Activated T-helper 2 cell treated with anti-CD3 and anti-CD28 coated beads, Interferon-gamma antibody, Interleukin-2, Interleukin-4, amounts not matched to agents 10 μg/mL and 5 μg/mL and 100 μg/mL, durations not matched to agents 14 hours and 24 hours and 36 hours (primary cell): ENCODE measurements at places on chromosomes 7 and 10.
A peak's percentile ranks its signal among the peaks of the same experiment; 100 is the strongest.

DNA sequence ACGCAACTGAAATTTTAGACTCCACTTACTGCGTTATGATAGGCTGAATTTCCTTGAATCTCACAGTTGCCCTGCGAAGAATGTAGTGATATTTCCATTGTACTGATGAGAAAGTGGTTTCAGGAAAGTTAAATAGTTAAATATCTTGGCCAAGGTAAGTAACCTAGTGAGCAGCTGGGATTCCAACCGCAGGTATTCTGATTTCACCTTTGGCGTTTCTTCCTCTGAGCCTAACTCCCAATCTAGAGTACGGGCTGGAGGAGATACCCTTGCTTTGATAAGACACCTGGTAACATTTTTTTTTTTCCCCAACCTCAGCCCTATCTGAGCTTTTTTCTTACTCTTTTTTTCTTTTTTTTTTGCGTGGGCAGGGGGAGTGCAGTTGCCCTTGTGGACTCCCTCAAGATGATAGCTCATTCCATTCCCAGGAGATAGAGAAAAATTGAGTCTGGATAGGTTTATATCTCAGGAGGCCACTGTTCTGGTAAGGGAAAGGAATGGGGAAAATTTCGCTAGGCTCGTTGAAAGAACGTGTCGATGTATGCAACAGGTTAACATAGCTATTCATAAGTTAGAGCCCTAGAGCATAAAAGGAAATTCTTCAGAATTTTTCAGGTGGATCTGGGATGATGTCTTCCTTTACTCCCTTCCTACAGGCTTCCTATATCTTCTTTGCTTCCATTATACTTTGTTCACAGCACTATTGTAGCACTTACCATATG lies 3.1 kb upstream of the TAS2R38 start:
- H3K27ac ChIP-seq, result no peak overlapping the region
- H3K27me3 ChIP-seq, result no peaks in the 10 kb centered on the region
- peaks cover 7% of the 10 kb centered on the region for H3K4me1 ChIP-seq
- no peak for DNase-seq
- peak overlapping the region; percentile 66 for H3K4me3 ChIP-seq
- H3K36me3 ChIP-seq, result no peaks in the 10 kb centered on the region

DNA sequence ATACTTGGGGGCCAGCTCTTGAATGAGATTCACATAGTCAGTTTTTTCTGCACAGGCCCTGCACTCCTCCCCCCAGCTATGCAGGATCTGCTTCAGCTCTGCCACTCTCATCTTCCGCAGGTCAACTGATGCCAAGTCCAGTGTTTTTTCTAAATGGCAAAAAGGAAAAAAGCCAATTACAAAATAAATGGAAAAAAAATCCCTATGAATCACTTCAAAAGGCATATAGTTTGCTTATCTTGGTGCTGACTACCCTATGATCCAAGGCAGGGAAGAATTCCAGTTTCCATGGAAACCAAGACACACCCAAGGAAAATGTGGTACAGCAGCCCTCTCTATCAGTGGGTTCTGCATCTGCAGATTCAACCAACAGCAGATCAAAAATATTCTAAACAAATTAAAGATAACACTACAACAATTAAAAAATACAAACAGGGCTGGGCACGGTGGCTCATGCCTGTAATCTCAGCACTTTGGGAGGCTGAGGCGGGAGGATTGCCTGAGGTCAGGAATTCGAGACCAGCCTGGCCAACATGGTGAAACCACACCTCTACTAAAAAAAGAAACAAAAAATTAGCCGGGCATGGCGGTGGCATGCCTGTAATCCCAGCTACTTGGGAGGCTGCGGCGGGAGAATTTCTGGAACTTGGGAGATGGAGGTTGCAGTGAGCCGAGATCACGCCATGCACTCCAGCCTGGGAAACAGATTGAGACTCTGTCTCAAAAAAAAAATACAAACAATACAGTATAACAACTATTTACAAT lies 17.6 kb downstream of the CDNF start:
- H3K4me1 ChIP-seq, result peaks cover 15% of the 10 kb centered on the region
- no peak overlapping the region for H3K4me3 ChIP-seq
- H3K27me3 ChIP-seq, result peaks cover 4% of the 10 kb centered on the region
- H3K27ac ChIP-seq, result no peak overlapping the region

- H3K4me3 ChIP-seq, result no peak overlapping the region
- peaks cover 51% of the 10 kb centered on the region for H3K36me3 ChIP-seq
- DNase-seq, result no peak
- H3K27me3 ChIP-seq, result no peaks in the 10 kb centered on the region
- H3K27ac ChIP-seq, result no peak overlapping the region
These were observed 24.3 kb downstream of the PTEN start for GRCh38 chr10:87887548-87888289.

GRCh38 chr7:104264285-104264684 lies 56.5 kb upstream of the ORC5 start:
- H3K4me3 ChIP-seq, result no peak overlapping the region
- peaks cover 13% of the 10 kb centered on the region for H3K27me3 ChIP-seq
- no peak overlapping the region for H3K27ac ChIP-seq
- H3K4me1 ChIP-seq, result no peaks in the 10 kb centered on the region

- no peak overlapping the region for H3K4me3 ChIP-seq
- DNase-seq, result no peak
- no peaks in the 10 kb centered on the region for H3K36me3 ChIP-seq
- H3K27me3 ChIP-seq, result peaks cover 53% of the 10 kb centered on the region
- no peak overlapping the region for H3K27ac ChIP-seq
These were observed 32.1 kb downstream of the CNPY1 start for GRCh38 chr7:155514296-155514695.

DNA sequence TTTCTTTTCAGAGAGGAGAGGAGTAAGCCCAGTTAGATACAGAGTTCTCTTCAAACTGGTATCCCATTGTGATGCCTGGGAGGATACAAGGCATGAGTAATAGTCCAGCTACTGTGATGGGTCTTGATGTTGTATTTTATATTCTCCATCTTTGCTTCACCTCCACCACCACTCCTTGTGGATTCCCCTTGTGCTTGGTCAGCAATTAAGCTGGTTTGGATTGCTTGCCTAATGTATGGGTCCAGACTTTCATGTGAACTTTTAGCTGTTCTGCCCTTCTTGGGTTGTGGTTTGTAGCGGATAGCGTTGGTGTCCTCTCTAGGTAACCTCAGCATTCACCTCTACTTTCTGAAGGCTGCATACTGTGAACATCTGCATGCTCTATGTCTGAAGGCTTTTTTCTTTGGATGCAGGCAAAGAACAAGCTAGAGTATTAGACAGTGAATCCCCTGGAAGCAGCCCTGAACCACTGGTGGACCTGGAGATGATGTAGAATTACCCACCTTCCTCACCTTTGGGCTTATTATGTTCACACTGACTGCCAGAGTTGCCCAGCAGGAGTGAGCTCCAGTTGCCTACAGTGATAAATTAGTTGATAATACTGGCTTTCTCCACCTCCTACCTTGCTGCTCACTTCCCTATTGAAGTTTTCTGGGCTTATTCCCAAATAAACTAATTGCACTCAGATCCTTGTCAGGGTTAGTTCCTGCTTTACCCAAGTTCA lies 126.5 kb upstream of the MTPN start:
- H3K4me3 ChIP-seq, result no peak overlapping the region
- H3K4me1 ChIP-seq, result no peaks in the 10 kb centered on the region
- H3K27me3 ChIP-seq, result no peaks in the 10 kb centered on the region
- H3K27ac ChIP-seq, result no peak overlapping the region
- H3K36me3 ChIP-seq, result no peaks in the 10 kb centered on the region
- DNase-seq, result no peak

DNA sequence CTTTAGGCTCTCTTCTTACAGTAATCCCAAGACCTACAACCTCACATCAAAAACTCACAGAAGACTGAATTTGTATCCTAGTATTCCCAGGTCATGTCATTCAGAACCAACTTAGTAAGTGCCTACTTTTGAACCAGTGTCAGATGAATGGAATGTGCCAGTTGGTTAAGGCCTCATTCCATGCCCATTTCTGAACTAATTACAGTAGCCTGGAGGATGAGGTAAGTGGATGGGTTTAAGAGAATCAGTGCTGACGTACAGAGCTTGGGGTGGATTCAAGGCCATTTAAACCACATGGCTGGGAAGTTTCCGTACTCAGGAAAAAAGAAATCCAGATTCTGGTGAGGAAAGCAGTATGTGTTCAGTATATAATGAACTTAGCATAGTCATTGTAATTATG lies 21.9 kb upstream of the FOXP2 start:
- no peak for DNase-seq
- no peak overlapping the region for H3K4me3 ChIP-seq
- H3K27me3 ChIP-seq, result no peaks in the 10 kb centered on the region
- no peak overlapping the region for H3K27ac ChIP-seq
- H3K4me1 ChIP-seq, result no peaks in the 10 kb centered on the region

DNA sequence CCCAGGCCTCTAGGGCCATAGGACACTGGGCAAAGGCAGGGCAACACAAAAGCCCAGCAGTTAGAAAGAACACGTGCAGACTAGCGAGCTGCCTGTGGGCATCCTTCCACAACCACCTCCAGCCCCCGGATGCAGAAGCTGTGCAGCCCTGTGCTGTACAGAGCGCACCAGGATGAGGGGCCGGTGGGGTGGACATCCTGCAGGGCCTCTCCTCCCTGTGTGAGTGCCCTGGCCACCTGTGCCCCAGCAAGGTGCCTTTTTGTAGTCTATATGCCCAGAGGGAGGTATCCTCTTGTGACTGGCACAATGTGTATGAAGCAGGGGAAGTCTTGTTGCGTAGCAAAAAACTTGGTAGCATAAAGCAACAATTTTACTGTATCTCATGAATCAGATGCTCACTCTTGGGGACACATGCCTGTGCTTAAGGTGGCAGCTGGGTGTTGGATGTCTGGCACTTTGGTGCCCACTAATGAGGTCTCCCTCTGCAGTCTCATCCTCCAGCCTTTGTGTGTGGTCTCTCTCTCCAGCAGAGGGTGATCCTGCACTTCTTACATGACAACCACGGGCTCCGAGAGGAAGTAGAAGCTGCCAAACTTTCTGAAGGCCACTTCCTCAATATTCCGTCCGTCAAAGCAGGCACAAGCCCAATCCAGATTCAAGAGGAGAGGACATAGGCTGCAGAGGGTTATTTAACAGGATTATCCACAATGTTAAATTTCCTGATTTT lies 8.7 kb downstream of the NCAPG2 start:
- peaks cover 75% of the 10 kb centered on the region for H3K36me3 ChIP-seq
- no peak overlapping the region for H3K4me3 ChIP-seq
- H3K27me3 ChIP-seq, result no peaks in the 10 kb centered on the region
- DNase-seq, result no peak

- peaks cover 62% of the 10 kb centered on the region for H3K36me3 ChIP-seq
- H3K27ac ChIP-seq, result no peak overlapping the region
- no peaks in the 10 kb centered on the region for H3K27me3 ChIP-seq
These were observed 29.0 kb upstream of the DGKI start for GRCh38 chr7:137875746-137876145.

DNA sequence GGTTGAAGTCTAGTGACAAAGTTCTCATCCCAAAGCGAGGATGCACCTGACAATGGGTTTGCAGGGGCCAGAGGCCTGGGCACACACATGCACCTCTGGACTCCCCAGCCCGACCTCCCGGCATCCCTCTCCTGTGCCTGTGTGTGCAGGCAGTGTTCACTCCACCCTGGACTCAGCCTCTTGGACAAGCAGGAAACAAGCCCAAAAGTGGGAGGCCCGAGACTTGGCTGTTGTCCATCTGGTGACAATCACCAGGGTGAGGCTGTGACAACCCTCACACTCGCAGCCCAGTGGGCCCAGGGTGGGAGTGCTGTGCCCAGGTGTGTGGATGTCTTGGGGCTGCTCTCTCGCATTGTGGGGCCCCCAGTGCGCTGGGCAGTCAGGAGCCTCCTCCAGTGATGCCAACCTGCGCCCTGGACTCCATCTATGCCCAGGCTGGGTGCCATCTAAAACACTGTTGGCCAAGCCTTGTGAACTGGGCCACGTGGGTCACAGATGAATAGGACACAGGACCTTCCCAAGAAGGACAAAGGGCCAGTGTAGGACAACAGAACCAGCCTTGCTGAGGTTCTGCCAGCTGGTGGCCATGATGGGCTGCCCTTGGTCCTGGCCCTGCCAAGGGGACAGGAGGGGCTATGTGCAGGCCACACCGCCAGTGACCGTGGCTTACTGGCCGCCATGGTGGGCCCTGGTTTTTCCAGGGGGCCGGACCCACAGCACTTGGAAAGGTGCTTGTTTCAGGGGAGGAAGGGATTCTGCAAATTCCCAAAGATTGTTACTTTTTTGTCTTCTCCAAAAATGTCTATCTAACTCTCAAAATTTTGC lies 144.3 kb downstream of the TCERG1L start:
- no peaks in the 10 kb centered on the region for H3K36me3 ChIP-seq
- H3K27ac ChIP-seq, result no peak overlapping the region
- no peak overlapping the region for H3K4me3 ChIP-seq

DNA sequence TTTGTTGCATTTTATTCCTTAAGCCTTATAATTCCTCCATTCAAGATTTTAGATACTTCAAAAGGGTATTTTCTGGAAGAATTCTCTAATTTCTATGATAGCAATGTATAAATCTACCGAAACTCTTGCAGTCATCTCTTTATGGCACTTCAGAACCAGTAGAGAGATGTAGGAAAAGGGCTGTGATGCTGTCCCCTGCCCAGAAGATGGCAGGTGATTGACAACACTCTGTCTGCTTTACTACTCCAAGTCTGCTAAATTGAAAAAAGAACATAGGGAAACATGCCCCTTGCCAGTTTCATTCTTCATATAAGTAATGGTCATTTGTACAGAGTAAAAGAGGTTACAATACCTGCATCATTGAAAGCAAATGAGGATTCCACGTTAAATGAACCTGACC lies 5.1 kb downstream of the TCTN3 start:
- no peaks in the 10 kb centered on the region for H3K27me3 ChIP-seq
- DNase-seq, result no peak
- H3K27ac ChIP-seq, result no peak overlapping the region
- peaks cover 39% of the 10 kb centered on the region for H3K4me1 ChIP-seq
- peaks cover 90% of the 10 kb centered on the region for H3K36me3 ChIP-seq

DNA sequence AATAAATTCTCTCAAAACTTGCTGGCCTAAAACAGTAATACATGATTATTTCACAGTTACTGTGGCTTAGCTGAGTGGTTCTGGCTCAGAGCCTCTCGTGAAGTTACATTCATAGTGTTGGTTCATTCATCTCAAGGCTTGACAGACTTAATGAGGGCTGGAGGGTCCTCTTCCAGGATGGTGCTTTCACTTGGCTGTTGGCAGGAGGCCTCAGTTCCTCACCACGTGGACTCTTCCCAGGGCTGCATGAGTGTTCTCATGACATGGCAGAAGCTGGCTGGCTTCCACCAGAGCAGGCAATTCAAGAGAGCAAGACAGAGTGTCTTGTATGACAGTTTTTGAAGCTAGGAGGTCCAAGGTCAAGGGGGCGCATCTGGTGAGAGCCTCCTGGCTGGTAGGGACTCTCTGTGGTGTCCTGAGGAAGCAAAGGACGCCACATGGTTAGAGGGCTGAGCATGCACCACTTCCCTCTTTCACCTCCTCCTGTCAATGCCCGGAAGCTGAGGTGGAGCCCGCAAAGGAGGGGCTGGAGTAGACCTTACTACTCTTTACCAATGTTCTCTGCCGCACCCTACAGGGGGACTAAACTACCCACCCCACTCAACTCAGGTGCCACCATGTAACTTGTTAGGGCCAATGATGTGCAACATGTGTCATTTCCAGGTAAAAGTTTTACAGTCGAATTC lies 58.2 kb upstream of the YAE1 start:
- H3K27ac ChIP-seq, result no peak overlapping the region
- H3K4me3 ChIP-seq, result no peak overlapping the region
- H3K36me3 ChIP-seq, result no peaks in the 10 kb centered on the region
- no peak for DNase-seq
- peaks cover 8% of the 10 kb centered on the region for H3K27me3 ChIP-seq
- H3K4me1 ChIP-seq, result peaks cover 9% of the 10 kb centered on the region

GRCh38 chr7:112453505-112454171 lies 3.4 kb downstream of the IFRD1 start:
- no peak overlapping the region for H3K27ac ChIP-seq
- H3K4me3 ChIP-seq, result no peak overlapping the region
- H3K27me3 ChIP-seq, result no peaks in the 10 kb centered on the region
- no peak for DNase-seq
